ENCODE measurements at places on chromosomes 6 and 20. TPM values are rescaled to one million over a fixed set of nuclear protein-coding genes. Genes with fewer than 3 reads are reported as not detected.

DNA sequence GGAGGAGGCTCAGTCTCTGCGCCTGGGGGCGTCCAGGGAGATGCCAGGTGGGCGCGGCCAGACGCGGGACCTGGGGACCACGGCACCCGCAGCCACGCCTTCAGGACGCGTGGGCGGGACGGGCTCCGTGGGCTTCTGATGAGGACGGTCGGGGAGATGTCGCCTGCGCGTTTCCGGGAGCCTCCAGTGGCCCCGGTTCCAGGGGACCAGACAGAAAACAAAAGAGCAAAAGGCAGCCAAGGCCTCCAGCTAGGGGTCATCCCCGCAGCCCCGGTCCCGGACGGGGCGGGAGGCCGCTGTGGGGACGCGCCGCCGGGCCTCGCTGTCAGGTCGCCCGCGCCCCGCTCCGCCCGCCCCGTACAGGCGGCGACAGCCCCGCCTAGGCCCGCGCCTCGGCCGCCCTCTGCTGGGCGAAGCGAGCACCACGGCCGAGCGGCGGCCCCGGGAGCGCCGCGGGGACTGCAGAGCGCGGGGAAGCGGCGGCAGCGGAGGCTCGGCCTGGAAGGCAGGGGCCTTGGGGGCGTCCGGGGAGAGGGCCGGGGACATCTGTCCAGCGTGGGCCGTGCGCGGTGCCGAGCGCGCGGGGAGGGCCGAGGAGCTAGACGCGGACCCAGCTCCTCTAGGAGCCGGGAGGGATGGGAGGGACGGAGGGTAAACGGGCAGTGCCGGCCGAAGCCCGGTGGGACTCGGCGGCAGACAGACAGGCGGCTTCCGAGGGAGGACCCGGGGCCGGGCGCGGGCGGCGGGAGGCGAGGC lies 48.7 kb downstream of the TMEM242 start:
- no peaks in the 10 kb centered on the region for H3K27me3 ChIP-seq
- H3K36me3 ChIP-seq: peaks cover 2% of the 10 kb centered on the region
- H3K27ac ChIP-seq: no peak overlapping the region
- peak; percentile 72 for DNase-seq
- peaks cover 2% of the 10 kb centered on the region for H3K4me1 ChIP-seq

DNA sequence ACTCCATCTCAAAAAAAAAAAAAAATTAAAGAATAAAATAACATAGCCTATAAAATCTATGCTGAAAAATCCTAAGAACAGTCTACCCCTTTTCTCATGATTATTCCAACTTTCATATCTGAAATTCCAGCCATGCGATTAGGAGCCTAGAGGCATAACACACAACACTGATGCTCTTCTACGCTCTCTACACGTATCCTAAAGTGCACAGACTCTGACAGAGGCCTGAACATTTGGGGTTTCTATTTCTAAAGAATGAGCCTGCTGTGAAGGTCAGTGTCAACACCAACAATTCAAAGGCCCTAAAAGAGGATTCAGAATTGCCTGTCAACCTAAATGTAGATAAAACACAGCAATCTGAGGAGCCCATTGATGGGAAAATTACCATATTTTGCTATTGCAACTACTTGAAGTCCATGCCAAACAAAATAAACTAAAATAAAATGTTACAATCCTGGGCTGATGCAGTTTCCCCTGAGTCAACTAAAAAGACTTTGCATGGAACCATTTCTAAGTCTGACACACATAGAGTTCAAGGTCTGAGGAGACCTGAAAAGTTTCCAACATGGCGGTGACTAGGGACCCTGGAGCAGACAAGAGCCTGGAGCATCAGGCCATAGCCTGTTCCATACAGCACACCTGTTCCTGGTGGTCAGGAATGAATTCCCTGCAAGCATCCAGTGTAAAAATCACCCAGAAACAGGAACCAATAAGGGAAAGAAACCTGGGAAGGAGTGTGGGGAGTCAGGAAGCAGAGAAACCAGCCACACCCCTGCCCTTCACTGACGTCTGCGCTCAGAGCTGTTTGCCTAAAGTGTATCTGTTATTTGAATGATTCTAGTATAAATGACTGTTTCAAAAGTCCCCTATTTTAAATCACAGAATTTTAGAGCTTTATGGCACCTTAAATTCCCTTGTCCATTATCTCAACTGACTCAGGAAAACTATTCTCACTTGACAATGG lies 11.8 kb downstream of the NINL start:
- no peaks in the 10 kb centered on the region for H3K4me1 ChIP-seq
- H3K27me3 ChIP-seq: no peaks in the 10 kb centered on the region
- peaks cover 33% of the 10 kb centered on the region for H3K36me3 ChIP-seq
- no peak overlapping the region for H3K27ac ChIP-seq
- no peak overlapping the region for H3K4me3 ChIP-seq
- DNase-seq: no peak

GRCh38 chr6:70599187-70599586 lies 32.5 kb downstream of the SDHAF4 start:
- H3K4me1 ChIP-seq: peaks cover 8% of the 10 kb centered on the region
- H3K27ac ChIP-seq: no peak overlapping the region
- H3K27me3 ChIP-seq: no peaks in the 10 kb centered on the region
- no peak for DNase-seq
- no peak overlapping the region for H3K4me3 ChIP-seq
- H3K36me3 ChIP-seq: peaks cover 15% of the 10 kb centered on the region

DNA sequence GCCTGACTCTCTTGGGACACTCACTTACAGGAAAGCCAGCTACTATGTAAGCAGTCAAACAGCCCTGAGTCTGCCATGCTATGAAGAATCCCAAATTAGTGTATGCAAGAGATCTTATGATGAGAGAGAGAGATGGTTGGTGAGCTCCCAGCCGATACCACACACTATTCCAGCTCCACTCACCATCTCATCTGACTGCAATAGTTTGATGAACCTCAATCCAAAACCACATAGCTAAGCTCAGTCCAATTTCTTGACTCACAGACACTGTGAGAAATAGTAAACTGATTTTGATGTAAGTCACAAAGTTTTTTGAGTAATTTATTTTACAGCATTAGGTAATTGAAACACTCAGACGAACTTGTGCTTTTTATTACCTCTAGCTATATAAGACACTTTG lies 441.4 kb downstream of the COL12A1 start:
- no peaks in the 10 kb centered on the region for H3K27me3 ChIP-seq
- no peak overlapping the region for H3K4me3 ChIP-seq
- H3K36me3 ChIP-seq: no peaks in the 10 kb centered on the region
- no peak overlapping the region for H3K27ac ChIP-seq

GRCh38 chr6:33064723-33065122 lies 8.7 kb downstream of the HLA-DPA1 start:
- no peaks in the 10 kb centered on the region for H3K27me3 ChIP-seq
- no peak overlapping the region for H3K4me3 ChIP-seq
- no peak for DNase-seq
- H3K27ac ChIP-seq: no peak overlapping the region
- H3K4me1 ChIP-seq: no peaks in the 10 kb centered on the region

Gene SAMD5
- 0.29 TPM for total RNA-seq

GRCh38 chr6:38912378-38912777 lies 136.2 kb upstream of the GLP1R start:
- no peak overlapping the region for H3K27ac ChIP-seq
- no peaks in the 10 kb centered on the region for H3K27me3 ChIP-seq
- no peaks in the 10 kb centered on the region for H3K36me3 ChIP-seq
- H3K4me3 ChIP-seq: no peak overlapping the region

GRCh38 chr6:34531580-34532201 lies 24.4 kb downstream of the SPDEF start:
- H3K36me3 ChIP-seq: peaks cover 3% of the 10 kb centered on the region
- peak; percentile 97 for DNase-seq
- peak overlapping the region; percentile 75 for H3K4me3 ChIP-seq
- no peak overlapping the region for H3K27ac ChIP-seq

DNA sequence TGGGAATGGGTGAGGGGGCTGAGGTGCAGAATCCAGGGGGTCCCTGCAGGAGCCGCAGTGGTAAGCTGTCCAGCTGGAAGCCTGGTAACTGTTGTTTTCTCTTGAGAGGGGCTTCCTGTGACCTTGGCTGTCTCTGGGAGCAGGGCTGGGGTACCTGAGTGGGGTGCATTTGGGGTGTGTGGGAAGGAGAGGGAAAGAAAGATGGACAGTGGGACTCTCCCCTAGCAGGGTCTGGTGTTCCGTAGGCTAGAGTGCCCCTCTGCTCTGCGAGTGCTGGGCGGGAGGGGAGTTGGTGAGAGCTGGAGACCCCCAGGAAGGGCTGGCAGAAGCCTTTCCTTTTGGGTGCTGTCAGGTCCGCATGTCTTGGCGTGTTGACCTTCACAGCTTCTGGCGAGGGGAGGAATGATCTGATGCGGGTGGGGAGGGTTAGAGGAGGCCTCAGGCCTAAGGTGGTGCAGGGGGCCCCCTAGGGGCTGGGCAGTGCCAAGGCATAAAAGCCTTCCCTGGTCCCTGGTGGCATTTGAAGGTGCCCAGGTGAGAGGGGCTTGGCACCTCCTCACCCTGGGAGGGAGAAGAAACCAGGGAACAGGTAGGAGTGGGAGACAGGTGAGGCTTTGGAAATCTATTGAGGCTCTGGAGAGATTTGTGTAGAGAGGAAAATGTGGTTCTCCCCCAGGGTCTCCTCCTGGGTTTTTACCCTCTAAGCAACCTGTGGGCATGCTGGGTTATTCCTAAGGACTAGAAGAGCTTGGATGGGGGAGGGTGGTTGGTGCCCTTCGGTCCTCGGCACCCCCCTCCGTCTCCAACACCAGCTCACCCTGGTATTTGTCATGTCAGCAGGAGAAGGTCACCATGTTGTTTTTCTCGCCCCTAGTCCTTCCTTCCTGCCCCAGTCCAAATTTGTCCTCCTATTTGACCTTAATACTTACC lies 3.3 kb downstream of the VEGFA start:
- no peak overlapping the region for H3K27ac ChIP-seq
- H3K4me3 ChIP-seq: peak overlapping the region; percentile 94
- no peaks in the 10 kb centered on the region for H3K27me3 ChIP-seq
- H3K36me3 ChIP-seq: peaks cover 19% of the 10 kb centered on the region
- peak; percentile 72 for DNase-seq
- peaks cover 5% of the 10 kb centered on the region for H3K4me1 ChIP-seq

Gene TENT5A
- 1.6 TPM for total RNA-seq

DNA sequence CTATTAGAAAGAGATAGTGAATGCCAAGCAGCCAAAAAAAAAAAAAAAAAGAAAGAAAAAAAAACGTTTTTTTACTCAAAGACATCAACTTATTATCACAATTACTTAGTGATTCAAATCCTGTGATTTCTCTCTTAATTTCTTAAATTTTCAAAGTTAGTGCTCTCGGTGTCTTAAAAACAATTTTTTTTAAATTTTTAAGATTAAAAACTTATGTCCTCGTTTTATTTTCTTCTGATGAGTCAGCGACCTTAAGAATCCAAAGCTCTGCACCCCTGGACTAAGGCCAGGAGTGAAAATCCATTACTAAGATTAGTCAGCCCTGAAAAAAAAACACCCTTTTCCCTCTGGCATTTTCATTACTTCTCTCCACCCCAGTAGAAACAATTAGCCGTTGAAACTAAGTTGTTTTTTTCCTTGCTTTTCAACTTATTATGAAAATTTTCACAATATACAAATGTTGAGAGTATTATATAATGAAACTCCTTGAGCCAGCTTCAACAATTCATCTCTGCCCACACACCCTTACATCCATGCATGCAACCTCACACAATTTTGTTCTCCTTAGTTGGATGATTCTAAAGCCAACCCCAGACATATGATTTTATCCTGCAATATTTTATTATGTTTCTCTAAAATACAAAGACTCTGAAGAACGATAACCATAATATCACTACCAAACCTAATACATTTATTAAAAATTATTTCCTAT lies 85.6 kb upstream of the CARMIL1 start:
- H3K27ac ChIP-seq: no peak overlapping the region
- no peak overlapping the region for H3K4me3 ChIP-seq
- no peaks in the 10 kb centered on the region for H3K27me3 ChIP-seq
- DNase-seq: no peak

Gene MATN4
- 0.11 TPM for total RNA-seq

Gene RAB44
- not detected for total RNA-seq

- no peak for DNase-seq
- H3K27ac ChIP-seq: no peak overlapping the region
- H3K4me3 ChIP-seq: no peak overlapping the region
- H3K27me3 ChIP-seq: no peaks in the 10 kb centered on the region
- no peaks in the 10 kb centered on the region for H3K4me1 ChIP-seq
These were observed 37.9 kb upstream of the SLC23A2 start for GRCh38 chr20:5039255-5039657.

- no peaks in the 10 kb centered on the region for H3K4me1 ChIP-seq
- no peak overlapping the region for H3K27ac ChIP-seq
- no peak overlapping the region for H3K4me3 ChIP-seq
- no peaks in the 10 kb centered on the region for H3K36me3 ChIP-seq
- H3K27me3 ChIP-seq: no peaks in the 10 kb centered on the region
These were observed 279.6 kb upstream of the ARID1B start for GRCh38 chr6:156497618-156498017.

Gene SIRPB2
- not detected for total RNA-seq
